Frontal cortex (tissue), 4 donors: ENCODE measurements at places on chromosomes 13 and 19.

DNA sequence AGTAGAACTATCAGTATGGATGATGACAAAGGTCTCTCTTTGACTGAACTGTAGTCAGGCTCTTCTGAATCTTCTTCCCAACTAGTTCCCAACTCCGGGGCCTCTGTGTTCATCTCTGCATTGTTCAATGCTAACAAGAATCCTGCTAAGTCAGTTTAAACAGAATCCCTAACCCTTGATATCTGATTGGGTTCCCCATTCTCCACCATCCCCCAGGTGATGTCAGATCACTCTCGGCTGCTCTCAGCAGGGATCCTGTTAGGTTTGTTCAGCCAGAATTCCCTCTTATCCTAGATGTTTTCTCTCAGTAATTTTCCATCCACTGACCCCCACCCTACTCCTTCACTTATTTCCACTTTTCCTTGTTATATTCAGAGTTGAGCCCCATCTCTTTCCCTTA, 223.6 kb downstream of the RGCC start:
- no peak for DNase-seq

DNA sequence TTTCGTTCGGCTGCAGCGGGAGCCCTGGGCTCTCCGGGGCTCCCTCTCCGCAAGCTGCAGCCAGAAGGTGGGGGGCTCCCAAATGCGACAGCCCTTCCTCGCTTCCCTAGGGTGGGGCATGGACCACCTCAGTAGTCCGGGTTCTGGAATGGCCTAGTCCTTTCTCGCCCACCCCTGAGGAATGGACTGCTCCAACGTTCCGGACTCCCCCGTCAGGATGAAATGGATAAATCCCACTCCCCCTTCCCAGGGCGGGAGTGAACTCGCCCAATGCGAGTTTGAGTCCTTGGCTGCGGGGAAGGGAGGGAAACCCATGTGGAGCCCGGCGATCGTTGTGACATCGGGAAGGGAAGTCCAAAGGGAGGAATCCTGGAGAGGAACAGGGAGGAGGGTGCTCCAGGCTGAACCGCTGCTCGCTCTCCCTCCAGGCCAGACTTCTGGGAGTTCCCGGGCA, 5.5 kb downstream of the HRC start:
- DNase-seq: peak; percentile 64

- DNase-seq: no peak
Measured at GRCh38 chr13:73421310-73421912, 362.6 kb downstream of the KLF5 start.

DNA sequence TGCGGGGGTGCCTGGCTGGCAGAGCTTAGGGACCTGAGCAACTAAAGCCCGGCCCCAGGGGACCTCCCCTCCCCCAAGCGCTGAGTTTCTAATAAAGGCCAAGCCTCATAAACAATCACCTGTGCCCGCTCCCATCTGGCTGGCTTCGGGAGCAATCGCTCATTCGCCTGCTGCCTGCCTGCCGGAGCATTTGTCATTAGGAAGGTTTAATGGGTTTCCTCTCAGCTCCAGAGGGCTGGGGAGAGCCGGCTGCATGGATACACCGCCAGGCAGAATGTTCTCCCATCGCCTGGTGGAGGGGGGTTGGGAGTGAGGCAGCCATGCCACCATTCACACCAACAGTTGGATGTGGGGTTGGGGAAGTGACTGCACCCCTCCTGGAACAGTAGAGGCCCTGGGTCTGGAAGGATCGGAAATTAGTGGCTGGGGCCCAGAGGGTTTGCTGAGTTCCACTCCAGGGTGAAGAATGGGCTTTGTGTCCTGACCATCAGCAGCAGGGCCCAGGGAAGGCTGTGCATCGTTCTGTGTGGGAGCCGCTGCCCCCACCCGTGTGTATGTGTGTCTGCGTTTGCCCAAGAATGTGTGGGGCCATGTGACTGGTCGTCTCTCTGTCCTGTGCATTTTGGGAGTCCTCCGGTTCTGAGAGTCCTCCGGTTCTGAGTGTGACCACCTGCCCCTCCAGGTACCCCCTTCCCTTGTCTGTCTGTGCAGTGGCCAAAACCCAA, 15.3 kb downstream of the PIN1 start:
- no peak for DNase-seq
